Type B pancreatic cell (in vitro differentiated cells): ENCODE measurements at places on chromosomes 2 and 18. TPM values are rescaled to one million over a fixed set of nuclear protein-coding genes. Genes with fewer than 3 reads are reported as not detected.

- H3K36me3 ChIP-seq: no peaks in the 10 kb centered on the region
- H3K4me1 ChIP-seq: no peaks in the 10 kb centered on the region
- no peak overlapping the region for H3K4me3 ChIP-seq
- no peak for DNase-seq
These were observed 284.7 kb downstream of the CYP26B1 start for GRCh38 chr2:71862921-71863320.

UXS1 gene
- total RNA-seq: 55.5 and 58.5 TPM in 2 replicates

DNA sequence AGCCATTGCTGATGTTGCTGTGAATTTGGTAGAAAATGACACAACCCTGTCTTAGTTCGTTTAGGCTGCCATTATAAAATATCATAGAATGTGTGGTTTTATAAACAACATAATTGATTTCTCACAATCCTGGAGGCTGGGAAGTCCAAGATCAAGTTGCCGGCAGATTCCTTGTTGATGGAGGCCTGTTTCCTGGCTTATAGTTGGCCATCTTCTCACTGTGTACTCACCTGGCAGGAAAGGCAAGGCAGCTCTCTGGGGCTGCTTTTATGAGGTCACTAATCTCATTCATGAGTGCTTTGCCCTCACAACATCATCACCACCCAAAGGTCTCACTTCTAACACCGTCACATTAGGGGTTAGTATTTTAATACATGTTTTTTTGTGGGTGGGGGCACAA, 58.4 kb downstream of the PHLPP1 start:
- no peak overlapping the region for H3K27ac ChIP-seq
- H3K4me3 ChIP-seq: no peak overlapping the region
- no peak for DNase-seq
- H3K4me1 ChIP-seq: peaks cover 17% of the 10 kb centered on the region
- no peaks in the 10 kb centered on the region for H3K27me3 ChIP-seq

DNA sequence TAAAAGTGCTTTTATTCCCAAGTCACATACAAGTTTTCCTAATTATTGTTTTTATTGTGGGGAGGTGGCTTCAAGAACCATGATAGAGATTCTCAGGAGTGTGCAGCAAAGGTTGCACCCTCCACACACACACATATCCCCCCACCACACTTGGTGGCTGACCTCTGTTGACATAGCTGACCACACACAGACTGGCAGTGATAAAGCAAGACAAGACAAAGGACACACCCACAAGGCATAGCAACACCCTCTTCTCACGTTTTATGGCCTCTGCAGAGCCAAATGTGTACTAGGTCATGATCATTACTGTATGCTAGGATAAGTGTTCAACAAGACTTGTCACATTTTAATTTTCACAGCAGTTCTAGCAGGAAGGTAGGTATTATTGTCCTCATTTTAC, 143.0 kb upstream of the EPC2 start:
- DNase-seq: no peak
- no peak overlapping the region for H3K4me3 ChIP-seq
- peaks cover 10% of the 10 kb centered on the region for H3K4me1 ChIP-seq
- H3K27ac ChIP-seq: peak overlapping the region; percentile 75
- H3K36me3 ChIP-seq: peaks cover 12% of the 10 kb centered on the region

GRCh38 chr2:237530472-237531433, 35.6 kb upstream of the PRLH start:
- H3K36me3 ChIP-seq: no peaks in the 10 kb centered on the region
- DNase-seq: no peak
- H3K4me3 ChIP-seq: no peak overlapping the region

PRSS56 gene
- 0.34 TPM in 1 of 2 replicates, not detected in the other for total RNA-seq

GRCh38 chr2:96484091-96484490, 21.1 kb downstream of the NEURL3 start:
- H3K27me3 ChIP-seq: peaks cover 7% of the 10 kb centered on the region
- H3K27ac ChIP-seq: no peak overlapping the region
- H3K4me1 ChIP-seq: peaks cover 11% of the 10 kb centered on the region
- no peak overlapping the region for H3K4me3 ChIP-seq
- DNase-seq: no peak

ANKRD62 gene
- total RNA-seq: not detected in 2 replicates

- no peak overlapping the region for H3K4me3 ChIP-seq
- no peaks in the 10 kb centered on the region for H3K36me3 ChIP-seq
- peaks cover 3% of the 10 kb centered on the region for H3K27me3 ChIP-seq
- peaks cover 8% of the 10 kb centered on the region for H3K4me1 ChIP-seq
- DNase-seq: no peak
These were observed 20.1 kb upstream of the ROCK2 start for GRCh38 chr2:11364565-11364887.

TXNDC2 gene
- total RNA-seq: not detected in 2 replicates

- H3K27ac ChIP-seq: peak overlapping the region; percentile 55
- H3K27me3 ChIP-seq: no peaks in the 10 kb centered on the region
- peaks cover 13% of the 10 kb centered on the region for H3K4me1 ChIP-seq
- DNase-seq: no peak
- no peaks in the 10 kb centered on the region for H3K36me3 ChIP-seq
- no peak overlapping the region for H3K4me3 ChIP-seq
These were observed 11.0 kb downstream of the ANKRD12 start for GRCh38 chr18:9147440-9148202.

GRCh38 chr2:202187570-202187969, 50.8 kb downstream of the SUMO1 start:
- no peaks in the 10 kb centered on the region for H3K27me3 ChIP-seq
- H3K36me3 ChIP-seq: no peaks in the 10 kb centered on the region
- DNase-seq: no peak
- peaks cover 11% of the 10 kb centered on the region for H3K4me1 ChIP-seq
- no peak overlapping the region for H3K27ac ChIP-seq

DNA sequence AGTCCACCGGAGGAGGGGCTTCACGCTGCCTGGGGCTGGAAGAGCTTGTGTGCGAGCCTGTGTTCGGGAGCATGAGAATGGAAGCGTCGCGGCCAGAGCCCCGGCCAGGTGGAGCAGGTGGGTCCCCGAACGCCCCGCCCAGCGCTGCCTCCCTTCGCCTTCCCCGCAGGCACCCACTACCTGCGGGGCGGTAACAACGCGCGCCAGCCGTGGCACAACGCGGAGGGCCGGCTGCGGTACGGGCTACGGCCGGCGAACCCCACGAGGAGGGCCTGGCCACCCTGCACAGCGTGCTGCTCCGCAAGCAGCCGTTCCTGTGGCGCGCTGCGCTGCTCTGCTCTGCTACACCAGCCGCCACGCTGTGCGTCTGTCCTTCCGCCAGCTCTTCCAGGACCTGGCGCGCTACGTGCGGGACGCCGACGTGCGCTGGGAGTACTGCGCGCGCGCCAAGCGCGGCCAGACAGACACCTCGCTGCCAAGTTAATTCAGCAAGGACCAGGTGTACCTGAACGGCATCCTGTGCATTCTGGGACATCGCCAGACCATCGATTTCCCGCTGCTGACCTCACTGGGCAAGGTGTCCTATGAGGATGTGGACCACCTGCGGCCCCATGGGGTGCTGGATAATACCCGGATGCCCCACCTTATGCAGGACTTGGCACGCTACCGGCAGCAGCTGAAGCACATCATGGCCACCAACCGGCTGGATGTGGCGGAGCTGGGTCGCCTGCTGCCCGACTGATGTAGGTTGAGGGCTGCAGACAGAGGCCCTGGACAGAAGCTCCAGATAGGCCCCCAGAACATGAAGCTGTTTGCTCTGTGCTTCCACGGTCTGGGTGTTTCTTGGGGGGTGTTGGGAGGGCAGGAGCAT, 200.6 kb downstream of the NAPG start:
- peaks cover 2% of the 10 kb centered on the region for H3K4me1 ChIP-seq
- no peak for DNase-seq
- no peak overlapping the region for H3K4me3 ChIP-seq
- no peak overlapping the region for H3K27ac ChIP-seq
- no peaks in the 10 kb centered on the region for H3K27me3 ChIP-seq

- H3K36me3 ChIP-seq: peaks cover 4% of the 10 kb centered on the region
- no peak overlapping the region for H3K27ac ChIP-seq
- peaks cover 6% of the 10 kb centered on the region for H3K27me3 ChIP-seq
- peaks cover 28% of the 10 kb centered on the region for H3K4me1 ChIP-seq
- DNase-seq: no peak
These were observed 31.3 kb downstream of the COLEC12 start for GRCh38 chr18:468955-469790.

- peaks cover 10% of the 10 kb centered on the region for H3K27me3 ChIP-seq
- H3K27ac ChIP-seq: no peak overlapping the region
- DNase-seq: no peak
- H3K36me3 ChIP-seq: no peaks in the 10 kb centered on the region
- no peaks in the 10 kb centered on the region for H3K4me1 ChIP-seq
These were observed 261.6 kb downstream of the NDUFA10 start for GRCh38 chr2:239763433-239764097.

DNA sequence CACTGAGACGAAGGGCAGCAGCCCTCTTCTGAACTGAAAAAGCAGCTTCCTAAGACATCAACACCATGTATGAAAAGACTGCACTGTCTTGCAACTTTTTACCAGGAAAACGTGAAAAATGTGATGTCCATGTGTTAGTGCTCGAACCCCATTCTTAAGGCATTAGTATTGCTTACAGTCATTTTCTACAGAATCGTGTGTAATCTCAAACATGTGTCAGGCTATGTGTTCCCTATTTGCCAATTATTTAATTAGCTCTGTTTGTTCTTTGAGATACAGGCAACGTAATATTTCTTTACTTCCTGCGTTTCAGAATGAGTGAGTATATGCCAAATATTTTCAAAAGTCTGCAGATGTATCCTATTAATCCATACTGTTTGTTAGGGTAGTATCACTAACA, 307.7 kb upstream of the CCDC68 start:
- no peak overlapping the region for H3K27ac ChIP-seq
- no peaks in the 10 kb centered on the region for H3K27me3 ChIP-seq
- H3K4me3 ChIP-seq: no peak overlapping the region
- H3K4me1 ChIP-seq: peaks cover 45% of the 10 kb centered on the region
- peaks cover 54% of the 10 kb centered on the region for H3K36me3 ChIP-seq
- no peak for DNase-seq

DNA sequence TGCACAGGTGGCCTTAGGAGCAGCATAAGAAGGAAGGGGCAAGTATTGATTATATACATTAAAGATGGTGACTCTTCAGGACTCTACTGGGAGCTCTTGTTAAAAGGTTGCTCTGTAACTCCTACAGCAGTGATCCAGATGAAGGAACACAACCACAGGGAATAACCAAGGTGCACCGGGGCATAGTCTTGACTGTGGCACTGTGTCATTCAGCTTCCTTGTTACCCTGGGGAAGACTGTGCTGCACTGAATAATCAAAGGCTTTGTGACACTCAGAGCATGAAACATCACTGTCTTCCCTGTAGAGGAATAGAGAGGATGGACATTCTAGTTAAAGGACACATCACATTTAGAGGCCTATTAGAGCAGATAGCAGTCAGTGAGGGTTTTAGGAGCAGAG, 105.3 kb downstream of the UBE2E3 start:
- DNase-seq: no peak
- H3K36me3 ChIP-seq: no peaks in the 10 kb centered on the region
- no peaks in the 10 kb centered on the region for H3K4me1 ChIP-seq
- no peak overlapping the region for H3K27ac ChIP-seq
- H3K27me3 ChIP-seq: no peaks in the 10 kb centered on the region

- no peaks in the 10 kb centered on the region for H3K27me3 ChIP-seq
- H3K36me3 ChIP-seq: peaks cover 53% of the 10 kb centered on the region
- no peak overlapping the region for H3K4me3 ChIP-seq
- DNase-seq: no peak
- no peak overlapping the region for H3K27ac ChIP-seq
- H3K4me1 ChIP-seq: peaks cover 39% of the 10 kb centered on the region
These were observed 142.5 kb downstream of the NCK2 start for GRCh38 chr2:105887256-105887655.

DNA sequence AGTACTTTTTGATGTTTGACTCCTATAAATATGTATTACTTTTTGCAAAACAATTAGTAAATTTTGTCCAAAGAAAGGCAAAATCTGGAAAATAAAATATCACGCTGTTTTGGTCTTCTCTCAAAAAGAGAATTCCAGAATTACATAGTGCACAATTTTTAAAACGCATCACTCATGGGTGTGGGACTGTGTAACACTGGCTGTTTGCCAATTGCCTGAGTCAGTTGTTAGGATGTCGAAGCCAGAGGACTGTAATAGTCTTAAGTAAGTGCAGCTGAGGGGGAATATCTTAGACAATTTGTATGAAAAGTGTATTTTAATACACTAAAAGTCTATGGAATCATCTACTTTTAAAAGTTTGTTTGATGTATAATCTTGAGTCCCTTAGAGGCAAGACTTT, 24.1 kb upstream of the EPHA4 start:
- no peak for DNase-seq
- H3K4me3 ChIP-seq: no peak overlapping the region
- H3K36me3 ChIP-seq: no peaks in the 10 kb centered on the region
- H3K27ac ChIP-seq: no peak overlapping the region

DNA sequence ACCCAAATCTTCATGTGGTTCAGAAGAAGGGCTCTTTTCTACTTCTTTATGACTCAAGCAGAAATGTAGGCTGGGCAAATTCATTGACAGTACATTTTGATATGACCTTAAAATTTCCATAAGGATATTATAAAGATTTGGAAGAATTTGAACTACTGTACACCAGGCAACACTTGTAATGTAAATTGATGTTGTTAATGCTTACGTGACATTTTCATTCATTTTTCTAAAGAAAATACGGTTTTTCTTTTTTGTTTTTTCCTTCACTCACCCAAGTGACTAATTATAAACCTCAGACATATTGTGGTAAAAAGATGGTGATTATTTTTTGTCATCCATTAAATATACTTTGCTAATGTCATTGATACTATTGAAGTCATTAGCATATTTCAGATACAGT, 17.4 kb downstream of the AFTPH start:
- no peak for DNase-seq
- no peaks in the 10 kb centered on the region for H3K27me3 ChIP-seq
- no peaks in the 10 kb centered on the region for H3K36me3 ChIP-seq
- H3K27ac ChIP-seq: no peak overlapping the region
- no peak overlapping the region for H3K4me3 ChIP-seq

RAB10 gene
- total RNA-seq: 143 and 186 TPM in 2 replicates

GRCh38 chr18:59921384-59921891, 21.6 kb downstream of the PMAIP1 start:
- DNase-seq: no peak
- H3K27ac ChIP-seq: peak overlapping the region; percentile 79
- H3K4me3 ChIP-seq: no peak overlapping the region
- H3K36me3 ChIP-seq: no peaks in the 10 kb centered on the region
- H3K4me1 ChIP-seq: peaks cover 7% of the 10 kb centered on the region

DNA sequence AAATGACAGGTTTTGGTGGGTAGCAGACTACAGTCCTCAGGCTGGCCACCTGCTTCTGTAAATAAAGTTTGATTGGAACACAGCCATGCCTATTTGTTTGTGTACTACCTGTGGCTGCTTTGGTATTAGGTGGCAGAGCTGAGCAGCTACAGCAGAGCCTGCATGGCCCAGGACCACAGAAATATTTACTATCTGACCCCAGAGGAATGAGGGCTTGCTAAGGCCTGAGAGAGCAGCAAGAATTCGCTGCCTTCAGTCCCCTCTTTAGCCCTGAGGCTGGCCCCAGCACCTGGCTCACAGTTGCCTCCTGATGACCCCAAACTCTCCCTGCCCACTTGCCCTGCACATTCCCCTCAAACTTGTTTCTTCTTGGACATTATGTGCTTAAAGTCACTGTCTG, 32.5 kb downstream of the POLR1A start:
- no peak for DNase-seq
- H3K36me3 ChIP-seq: peaks cover 24% of the 10 kb centered on the region
- H3K4me1 ChIP-seq: no peaks in the 10 kb centered on the region
- no peaks in the 10 kb centered on the region for H3K27me3 ChIP-seq
- no peak overlapping the region for H3K27ac ChIP-seq
- H3K4me3 ChIP-seq: no peak overlapping the region

SLC19A3 gene
- total RNA-seq: 6.4 and 20.5 TPM in 2 replicates
